ENCODE measurements at places on chromosomes 7 and 10. TPM values are rescaled to one million over a fixed set of nuclear protein-coding genes. Genes with fewer than 3 reads are reported as not detected.

GRCh38 chr7:130886438-130887135 lies 152.6 kb upstream of the KLF14 start:
- DNase-seq = no peak
- no peaks in the 10 kb centered on the region for H3K36me3 ChIP-seq
- H3K27me3 ChIP-seq = no peaks in the 10 kb centered on the region
- no peak overlapping the region for H3K27ac ChIP-seq
- H3K4me1 ChIP-seq = peaks cover 4% of the 10 kb centered on the region

GRCh38 chr7:112159351-112159750 lies 46.8 kb downstream of the DOCK4 start:
- no peak for DNase-seq
- no peaks in the 10 kb centered on the region for H3K27me3 ChIP-seq
- no peaks in the 10 kb centered on the region for H3K36me3 ChIP-seq
- peaks cover 57% of the 10 kb centered on the region for H3K4me1 ChIP-seq
- no peak overlapping the region for H3K4me3 ChIP-seq

GRCh38 chr10:90939116-90939515 lies 18.2 kb upstream of the ANKRD1 start:
- H3K4me1 ChIP-seq = peaks cover 18% of the 10 kb centered on the region
- no peaks in the 10 kb centered on the region for H3K27me3 ChIP-seq
- DNase-seq = no peak
- H3K27ac ChIP-seq = no peak overlapping the region
- no peaks in the 10 kb centered on the region for H3K36me3 ChIP-seq
- H3K4me3 ChIP-seq = no peak overlapping the region

GRCh38 chr7:106560482-106560881 lies 100.5 kb downstream of the CCDC71L start:
- DNase-seq = no peak
- no peaks in the 10 kb centered on the region for H3K36me3 ChIP-seq
- no peak overlapping the region for H3K27ac ChIP-seq
- no peak overlapping the region for H3K4me3 ChIP-seq

GRCh38 chr10:7329219-7329618 lies 81.6 kb downstream of the SFMBT2 start:
- peaks cover 29% of the 10 kb centered on the region for H3K27me3 ChIP-seq
- H3K4me1 ChIP-seq = no peaks in the 10 kb centered on the region
- H3K4me3 ChIP-seq = no peak overlapping the region
- no peaks in the 10 kb centered on the region for H3K36me3 ChIP-seq

Gene PLAU
- 5.1 TPM for total RNA-seq

Gene FAM25A
- total RNA-seq = not detected

Gene ABCB1
- 1.7 TPM for total RNA-seq
